ENCODE measurements at places on chromosomes 1 and 21.

- DNase-seq = no peak
These were observed 311.8 kb upstream of the B3GALT2 start for GRCh38 chr1:193498088-193498655.

DNA sequence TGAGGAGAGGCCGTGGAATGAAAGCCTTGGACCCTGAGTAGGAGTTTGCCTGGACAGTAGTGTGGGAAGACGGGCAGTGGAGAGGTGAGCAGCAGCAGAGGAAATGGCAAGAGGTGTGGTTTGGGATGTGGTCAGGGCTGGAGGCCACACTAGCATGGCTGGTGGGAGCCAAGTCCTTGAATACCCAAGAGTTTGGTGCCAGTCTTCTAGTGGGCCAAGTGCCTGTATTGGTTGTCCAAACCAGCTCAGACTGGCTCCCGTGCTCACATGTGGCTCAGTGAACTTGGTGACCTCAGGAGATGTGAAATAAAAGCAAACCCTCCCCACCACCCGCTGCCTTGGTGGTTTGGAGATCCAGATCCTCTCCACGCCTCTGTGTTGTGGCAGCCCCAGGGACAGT is 2.4 kb downstream of the GUCA2A start:
- no peak for DNase-seq

GRCh38 chr21:21101911-21102310 is 103.7 kb downstream of the NCAM2 start:
- no peak for DNase-seq

GRCh38 chr1:36908096-36908495 is 126.2 kb downstream of the GRIK3 start:
- DNase-seq = no peak

DNA sequence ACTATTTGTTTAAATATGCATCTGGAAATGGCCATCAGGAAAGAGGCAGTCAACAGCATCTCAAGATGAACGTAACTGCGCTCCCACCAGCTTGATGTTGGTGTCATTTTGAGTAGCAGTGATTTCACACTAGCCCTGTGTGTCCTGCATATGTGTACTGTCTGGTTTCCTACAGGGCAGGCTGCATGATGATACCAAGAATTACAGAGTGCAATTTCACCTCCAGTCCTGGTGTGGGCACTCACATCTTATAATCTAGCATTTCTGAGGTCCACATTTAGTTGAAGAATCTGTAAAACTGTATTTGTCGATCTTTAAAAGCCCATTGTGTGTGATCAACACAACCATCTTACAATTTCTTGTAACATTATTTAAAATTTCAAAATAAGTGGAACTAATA is 336.4 kb downstream of the PAPPA2 start:
- DNase-seq = no peak

- DNase-seq = no peak
These were observed 176.3 kb downstream of the PTPRU start for GRCh38 chr1:29412591-29412990.

GRCh38 chr1:30795026-30795425 is 37.5 kb upstream of the LAPTM5 start:
- DNase-seq = no peak

All from Right ventricle myocardium inferior (tissue), 1 donor.